Forelimb muscle (tissue), 1 donor: ENCODE measurements at places on chromosomes 2 and 18. TPM values are rescaled to one million over a fixed set of nuclear protein-coding genes. Genes with fewer than 3 reads are reported as not detected.

HOXD1 gene
- 2.6 TPM for polyA plus RNA-seq

- no peak for DNase-seq
Measured at GRCh38 chr2:230796280-230796862, 68.4 kb upstream of the ITM2C start.

DNA sequence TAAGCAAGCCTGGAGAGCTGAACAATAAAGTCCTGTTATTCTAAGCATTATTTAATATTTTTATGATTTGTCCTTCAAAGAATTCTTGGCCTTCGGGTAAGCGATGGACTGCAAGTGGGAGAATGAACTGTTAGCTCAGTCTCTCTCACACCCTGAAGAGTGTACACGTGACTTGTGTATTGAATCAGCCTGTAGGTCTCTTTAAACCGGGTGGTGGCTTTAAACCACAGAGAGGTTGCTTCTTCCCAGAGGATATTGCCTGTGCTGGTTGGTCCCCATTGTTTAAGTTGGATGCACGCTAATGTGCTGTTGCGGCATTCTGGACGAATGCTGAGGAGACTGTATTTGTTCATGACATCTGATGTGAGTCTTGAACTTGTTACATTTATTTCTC lies 183.3 kb downstream of the LTBP1 start:
- no peak for DNase-seq

DNA sequence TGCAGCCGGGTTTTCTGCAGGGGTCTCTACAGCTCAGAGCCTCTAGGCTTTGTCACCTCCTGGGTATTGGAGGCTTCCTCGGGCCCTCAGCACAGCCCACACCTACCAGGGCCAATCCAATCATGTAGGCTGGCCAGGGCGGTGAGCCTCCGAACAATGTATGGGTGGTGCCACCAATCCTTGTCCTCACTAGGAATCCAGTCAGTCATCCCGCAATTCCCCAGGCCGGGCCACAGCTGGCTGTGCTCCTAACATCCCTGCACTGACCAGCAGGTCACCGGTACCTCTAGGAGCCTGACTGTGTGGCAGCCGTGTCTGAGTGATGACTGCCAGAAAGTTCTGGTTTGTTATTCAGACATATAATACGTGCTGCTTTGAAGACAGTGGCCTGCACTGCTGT lies 129.4 kb downstream of the SH3RF3 start:
- no peak for DNase-seq

DNA sequence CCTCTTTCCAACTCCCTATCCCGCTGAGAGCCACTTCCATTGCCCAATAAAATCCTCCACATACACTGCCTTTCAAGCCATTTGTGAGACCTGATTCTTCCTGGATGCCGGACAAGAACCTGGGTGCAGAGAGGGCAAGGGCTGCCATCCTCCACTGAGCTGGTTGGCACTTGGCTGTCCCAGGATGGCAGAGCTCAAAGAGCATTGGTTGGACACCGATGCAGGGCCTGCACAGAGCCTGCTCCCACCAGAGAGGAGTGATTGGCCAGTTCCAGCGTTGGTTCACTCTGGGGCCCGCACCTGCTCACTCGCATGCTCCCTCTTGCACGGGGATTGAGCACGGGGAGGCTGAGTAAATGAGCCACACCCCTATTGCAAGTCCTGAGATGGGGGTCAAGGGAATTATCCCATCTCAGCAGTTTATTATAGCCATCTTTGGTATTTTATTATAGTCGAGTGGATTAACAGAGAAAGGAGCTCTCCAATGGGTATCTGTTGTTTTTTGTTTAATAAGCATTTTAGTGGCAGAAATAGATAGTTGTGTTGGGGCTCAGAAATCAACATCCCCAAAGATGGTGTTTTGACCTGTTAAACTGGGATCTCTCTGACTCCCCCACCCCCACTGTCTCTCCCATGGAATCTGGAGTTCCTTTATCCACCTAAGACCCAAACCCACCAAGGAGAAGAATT lies 19.8 kb upstream of the MGAT4A start:
- no peak for DNase-seq

DNA sequence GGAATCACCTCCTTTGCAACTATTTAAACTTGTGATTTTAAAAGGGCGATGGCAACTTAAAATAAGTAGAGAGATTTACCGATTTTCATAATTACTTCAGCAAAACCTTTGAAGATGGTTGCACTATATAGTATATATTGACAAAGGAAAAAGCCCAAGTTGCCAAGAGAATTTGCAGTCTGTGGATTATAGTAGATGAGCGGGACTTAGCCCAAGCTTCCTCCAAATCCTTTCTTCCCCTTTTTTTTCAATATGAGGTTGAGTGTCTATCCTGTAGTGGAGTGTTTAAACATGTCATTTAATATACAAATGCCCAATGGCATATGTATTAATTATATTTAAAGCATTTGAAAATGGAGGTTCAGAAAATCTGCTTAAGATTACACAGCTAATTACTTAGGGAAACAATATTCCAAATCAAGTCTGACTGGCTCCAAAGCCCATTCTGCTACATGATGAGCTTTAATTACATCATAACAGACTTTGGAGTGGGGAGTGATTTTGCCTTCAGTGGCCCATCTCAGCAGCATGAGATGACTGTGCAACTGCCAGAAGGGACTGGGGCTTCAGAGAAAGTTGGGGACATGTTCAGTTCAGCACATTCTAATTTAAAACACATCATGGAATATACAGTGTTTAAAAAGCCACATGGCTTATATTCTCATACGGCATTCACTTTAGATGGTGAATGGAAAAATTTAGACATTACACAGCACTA lies 73.2 kb downstream of the COL3A1 start:
- no peak for DNase-seq

DNA sequence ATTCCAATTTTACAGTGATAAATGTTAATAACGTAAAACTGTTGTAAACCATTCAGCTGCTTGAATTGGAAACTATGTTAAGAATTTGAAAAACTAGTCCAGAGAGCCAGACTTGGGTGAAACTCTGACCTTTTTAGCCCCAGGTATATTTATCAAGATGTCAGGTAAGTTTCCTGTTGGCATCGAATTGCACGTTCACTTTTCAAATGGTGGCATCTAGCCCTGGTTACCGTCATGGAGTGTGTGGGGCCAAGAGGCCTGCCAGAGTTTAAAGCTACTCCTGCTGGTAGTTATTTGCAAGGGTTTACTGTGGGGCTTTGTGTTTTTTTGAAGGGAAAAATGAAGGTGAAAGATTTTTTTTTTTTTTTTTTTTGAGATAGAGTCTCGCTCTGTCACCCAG lies 109.9 kb downstream of the WDSUB1 start:
- no peak for DNase-seq
